ENCODE measurements at places on chromosomes 7 and 10.

GRCh38 chr7:23474094-23474828, 4.0 kb upstream of the IGF2BP3 start:
- DNase-seq: no peak

- no peak for DNase-seq
Observed at GRCh38 chr7:39219869-39220268, 242.2 kb downstream of the POU6F2 start.

DNA sequence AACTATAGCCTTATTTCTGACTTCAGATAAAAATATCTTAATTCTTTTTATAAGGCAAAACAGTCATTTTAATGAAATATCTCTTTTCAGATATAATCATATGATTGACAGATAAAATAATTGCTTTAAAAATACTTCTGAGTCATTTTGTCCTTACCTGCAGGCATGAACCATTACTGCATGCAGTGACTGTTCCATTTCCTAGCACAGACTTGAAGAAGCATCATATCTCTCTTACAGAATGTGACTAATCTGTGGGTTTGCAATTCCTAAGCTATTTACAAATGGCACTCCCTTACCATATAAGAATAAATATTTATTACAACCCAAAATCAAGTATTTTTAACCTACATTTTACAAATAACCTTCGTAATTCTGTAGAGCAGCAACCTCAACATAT, 120.7 kb downstream of the SRPK2 start:
- no peak for DNase-seq

DNA sequence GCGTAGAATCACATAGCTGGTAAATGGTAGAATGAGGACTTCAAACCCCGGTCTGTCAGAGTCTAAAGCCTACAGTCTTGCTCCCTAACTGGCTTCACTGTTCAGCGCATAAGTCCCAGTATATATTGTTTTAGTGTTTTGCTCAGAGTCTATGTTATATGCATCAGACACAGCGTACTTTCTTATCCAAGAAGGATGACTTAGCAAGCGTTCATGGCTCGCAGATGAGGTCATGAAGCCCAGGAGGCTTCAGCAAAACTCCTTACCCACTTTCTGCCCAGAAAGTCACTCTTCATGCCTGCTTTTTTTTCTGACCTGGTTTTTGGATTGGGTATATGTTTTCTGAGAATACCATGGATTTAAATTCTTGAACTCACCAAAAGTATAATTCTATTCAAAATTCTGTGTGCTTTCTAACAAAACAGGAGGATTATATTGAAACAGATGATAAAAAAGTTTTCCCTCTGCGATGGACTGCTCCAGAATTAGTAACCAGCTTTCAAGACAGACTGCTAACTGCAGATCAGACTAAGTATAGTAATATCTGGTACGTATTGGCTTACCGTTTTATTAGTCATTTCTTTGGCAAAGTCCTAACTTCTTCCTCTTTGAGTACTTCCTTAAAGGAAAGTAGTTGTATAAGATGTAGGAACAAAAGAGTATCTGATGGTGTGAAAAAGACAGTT, 24.6 kb upstream of the BHLHA15 start:
- DNase-seq: no peak

DNA sequence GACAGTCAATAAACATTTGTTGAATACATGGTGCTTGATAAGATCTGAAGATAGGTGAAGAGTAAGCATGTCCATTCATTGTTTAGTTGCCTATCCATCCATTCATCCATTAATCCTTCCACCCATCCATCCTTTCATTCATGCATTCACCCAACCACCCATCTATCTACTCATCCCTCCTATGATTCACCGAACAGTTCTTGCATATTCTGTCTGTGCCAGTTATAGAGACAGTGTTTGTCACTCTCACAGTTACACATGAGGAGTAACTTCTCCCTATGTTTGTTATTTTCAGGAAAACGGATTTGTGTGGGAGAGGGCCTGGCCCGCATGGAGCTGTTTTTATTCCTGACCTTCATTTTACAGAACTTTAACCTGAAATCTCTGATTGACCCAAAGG, 86.0 kb upstream of the CYP2C9 start:
- no peak for DNase-seq

DNA sequence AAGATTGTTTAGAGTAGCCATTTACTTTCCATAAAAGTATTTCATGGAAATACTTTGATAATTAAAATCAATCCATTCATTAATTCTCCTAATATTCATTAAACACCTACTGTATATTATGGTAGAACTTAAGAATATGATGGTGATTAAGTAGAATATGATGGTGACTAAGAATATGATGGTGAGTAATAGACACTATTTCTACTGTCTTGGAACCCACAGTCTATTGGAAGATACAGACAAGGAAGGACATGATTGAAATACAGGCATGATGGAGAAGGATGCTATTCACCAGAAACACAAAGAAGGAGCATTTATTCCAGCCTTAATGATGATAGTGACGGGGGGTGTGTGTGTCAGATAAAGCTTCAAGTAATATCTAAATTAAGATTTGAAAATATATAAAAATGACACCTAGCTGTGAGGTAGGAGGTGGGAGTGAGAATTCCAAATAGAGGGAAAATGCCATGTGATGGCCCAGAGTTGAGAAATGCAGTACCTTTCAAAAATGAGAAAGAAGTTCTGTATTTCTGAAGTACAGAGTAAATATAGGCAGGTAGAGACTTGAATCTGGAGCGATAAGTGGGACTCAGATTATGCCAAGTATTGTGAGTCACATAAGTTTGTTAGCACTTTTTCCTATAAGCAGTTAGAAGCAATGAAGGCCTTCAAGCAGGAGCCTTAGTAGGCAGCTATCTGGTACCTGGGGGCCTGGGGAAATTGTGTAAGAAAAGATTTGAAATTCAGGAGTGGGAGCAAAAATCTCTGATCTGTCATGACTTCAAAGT, 12.5 kb upstream of the CDK13 start:
- DNase-seq: no peak

DNA sequence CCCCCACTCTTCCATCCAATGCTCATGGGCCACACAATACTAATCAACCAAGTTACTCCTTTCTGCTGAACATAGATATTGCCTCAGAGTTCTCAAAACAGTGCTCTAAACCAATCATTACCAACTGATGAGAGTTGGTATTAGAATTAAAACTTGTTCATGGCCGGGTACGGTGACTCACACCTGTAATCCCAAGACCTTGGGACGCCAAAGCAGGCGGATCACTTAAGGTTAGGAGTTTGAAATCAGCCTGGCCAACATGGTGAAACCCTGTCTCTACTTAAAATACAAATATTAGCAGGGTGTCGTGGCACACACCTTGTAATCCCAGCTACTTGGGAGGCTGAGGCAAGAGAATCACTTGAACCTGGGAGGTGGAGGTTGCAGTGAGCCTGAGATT, 8.2 kb downstream of the TM9SF3 start:
- DNase-seq: no peak

GRCh38 chr10:61844116-61844822, 57.2 kb upstream of the ARID5B start:
- DNase-seq: no peak

DNA sequence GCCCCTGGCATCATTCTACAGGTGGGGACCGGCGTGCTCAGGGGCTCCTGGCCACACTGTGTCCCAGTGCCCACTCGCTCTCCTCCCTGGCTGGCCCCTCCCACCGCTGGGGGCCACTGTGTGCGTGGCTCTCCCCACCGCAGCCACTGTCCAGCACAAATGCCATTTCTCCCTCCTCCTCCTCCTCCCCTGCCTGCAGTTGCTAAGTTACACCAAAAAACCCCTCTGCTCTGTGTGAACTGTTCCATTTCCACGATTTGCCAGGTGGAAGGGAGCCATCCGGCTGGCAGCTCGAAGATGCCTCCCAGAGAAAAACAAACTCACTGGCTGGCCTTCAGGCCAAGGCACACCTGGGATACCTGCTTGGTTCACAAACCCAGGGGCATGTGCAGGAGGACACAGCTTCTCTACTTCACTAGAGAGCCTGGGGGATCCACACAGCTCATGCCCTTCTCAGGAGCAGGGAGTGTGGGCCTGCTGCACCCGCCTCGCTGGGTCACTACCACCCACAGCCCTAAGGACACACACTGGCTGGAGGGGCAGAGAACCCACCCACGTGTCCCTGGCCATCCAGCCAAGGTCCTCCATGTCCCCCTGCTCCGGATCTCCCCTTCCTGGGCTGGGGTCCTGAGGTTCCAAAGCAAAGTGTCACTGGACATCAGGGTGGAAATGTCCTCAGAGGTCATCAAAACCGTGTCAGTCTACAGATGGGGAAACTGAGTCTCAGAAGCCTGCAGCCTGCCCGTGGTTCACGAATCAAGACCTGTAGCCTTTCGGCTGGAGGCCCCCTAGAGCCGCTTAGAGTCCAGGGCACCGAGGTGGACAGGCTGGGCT, 1.7 kb downstream of the RASGEF1A start:
- no peak for DNase-seq

GRCh38 chr10:48938281-48938680, 1.4 kb downstream of the LRRC18 start:
- no peak for DNase-seq

DNA sequence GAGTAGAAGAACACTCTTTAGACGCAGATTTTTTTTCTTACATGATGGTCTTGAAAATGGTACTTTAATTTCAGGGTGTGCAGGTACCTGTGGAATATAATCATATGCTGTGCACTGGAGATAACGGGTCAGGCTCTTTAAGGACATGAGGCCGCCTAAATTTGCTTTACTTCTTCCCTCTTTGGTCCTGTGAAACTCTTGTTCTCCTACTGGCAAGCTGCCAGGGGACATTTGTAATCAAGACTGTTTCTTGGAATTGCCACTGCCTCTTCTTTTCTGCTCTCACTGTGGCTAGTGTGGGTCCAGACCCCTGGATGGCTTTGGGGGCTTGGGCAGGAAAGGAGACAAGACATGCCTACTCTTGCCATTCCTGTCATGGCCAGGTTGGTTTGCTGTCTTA, 146.0 kb downstream of the SND1 start:
- no peak for DNase-seq

GRCh38 chr10:126595160-126595559, 75.3 kb downstream of the C10orf90 start:
- no peak for DNase-seq

- DNase-seq: no peak
Observed at GRCh38 chr7:93179173-93179572, 31.0 kb upstream of the SAMD9L start.

DNA sequence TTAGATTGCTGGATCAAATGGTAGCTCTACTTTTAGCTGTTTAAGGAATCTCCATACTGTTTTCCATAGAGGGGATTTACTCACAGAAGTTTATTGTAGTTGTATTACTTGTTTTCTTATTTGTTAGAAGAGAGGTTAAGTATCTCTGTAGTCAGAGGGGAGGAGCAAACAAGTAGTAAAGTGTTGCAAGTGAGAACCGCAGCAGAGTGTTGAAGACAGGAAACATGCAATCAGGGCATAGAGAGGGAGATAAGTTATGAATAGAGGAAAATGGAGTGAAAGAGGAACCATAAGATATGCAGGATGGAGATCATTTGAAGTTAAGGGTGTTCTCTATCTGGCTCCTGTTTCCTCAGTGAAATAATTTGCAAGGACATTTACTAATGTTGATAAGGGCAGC, 331.4 kb upstream of the TMEM229A start:
- DNase-seq: no peak

DNA sequence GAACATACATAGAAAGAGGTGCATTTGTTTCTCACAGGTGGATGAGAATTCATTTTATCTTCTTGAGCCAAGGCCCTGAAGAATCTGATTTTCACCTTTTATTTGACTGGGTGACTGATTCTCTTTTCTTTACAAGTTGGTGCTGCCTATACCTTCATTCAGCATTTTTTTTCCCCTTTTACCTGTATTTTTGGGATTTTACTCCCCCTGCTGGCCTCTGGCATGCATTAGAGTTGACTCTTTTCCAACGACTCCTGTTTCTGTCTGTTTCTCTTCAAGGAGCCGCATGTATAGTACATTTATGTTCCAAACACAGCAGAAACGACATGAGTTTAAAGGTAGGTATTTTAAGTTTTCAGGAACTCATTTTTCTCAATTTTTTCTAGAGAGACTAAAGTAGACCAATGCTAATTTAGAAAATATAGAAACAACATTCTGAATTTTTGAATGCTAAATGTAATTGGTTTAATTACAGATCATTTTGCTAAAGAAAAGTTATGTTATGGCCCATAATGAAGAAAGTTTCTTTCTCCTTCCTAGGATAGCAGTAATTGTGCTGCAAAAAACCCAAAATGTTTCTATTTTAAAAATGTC, 149.8 kb upstream of the HDAC9 start:
- no peak for DNase-seq

- no peak for DNase-seq
Observed at GRCh38 chr7:101426303-101427011, 63.8 kb downstream of the COL26A1 start.

DNA sequence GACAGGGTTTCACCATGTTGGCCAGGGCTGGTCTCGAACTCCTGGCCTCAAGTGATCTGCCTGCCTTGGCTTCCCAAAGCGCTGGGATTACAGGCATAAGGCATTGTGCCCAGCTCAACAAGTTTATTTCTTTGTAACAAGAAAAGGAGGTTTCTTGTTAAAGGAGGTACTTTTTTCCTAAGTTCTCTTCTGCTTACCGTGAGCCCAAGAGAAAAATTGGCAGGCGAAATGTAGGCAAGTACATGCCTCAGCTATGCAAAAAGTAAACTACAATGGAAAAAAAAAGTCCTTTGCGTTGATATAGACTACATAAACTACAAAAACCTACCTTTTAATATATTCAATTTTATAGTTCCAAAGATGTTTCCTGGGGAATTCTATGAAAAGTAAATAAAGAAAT, 122.6 kb downstream of the DKK1 start:
- no peak for DNase-seq

DNA sequence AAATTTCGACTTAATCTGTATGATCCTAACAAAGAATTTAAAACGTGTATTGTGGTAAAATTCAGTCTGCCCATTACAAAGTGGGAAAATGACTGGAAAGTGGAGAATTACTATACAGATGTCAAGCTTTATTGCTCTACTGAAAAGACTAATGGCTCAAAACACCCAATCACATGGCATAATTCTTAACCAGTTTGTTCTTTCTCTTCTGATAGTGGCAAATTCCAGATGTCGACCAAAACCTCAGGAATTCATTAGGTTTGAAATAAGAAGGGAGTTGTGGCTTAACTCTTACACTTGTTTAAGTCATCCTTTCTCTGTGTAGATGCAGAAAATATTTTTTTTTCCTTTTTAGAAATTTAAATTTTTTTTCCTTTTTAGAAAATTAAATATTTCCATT, 1254.9 kb upstream of the LRRN3 start:
- DNase-seq: no peak

DNA sequence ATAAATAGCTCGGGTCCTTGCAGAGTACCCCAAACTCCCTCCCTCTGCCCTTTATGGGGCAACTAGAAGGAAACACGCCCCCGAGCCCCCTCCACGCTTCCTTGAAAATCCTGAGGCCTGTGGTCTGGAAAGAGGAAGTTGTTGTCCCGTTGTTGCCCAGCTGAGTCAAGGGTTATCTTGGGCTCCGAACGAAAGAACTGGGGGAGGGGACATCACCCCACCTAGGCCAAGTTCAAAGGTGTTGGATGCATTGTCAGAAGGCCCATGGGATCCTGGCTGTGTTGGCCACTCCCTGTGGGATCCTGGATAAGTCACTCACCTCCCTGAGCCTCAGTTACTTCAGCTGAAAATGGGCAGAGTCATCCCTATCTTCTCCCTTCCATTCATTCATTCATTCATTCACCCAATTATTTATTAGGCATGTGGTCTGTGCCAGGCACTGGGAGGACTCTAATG, at the start of gene CCL24:
Gene CCL24 (minus strand): TSS at position 26 of the 456 bp plus-strand sequence. CDS start 91 bp downstream, outside the sequence.
- DNase-seq: no peak
